ENCODE measurements at places on chromosomes 2 and 18.

- DNase-seq = no peak
These were observed 10.4 kb upstream of the UBE2F start for GRCh38 chr2:237956402-237956736.

- DNase-seq = no peak
These were observed 238.8 kb downstream of the SLC8A1 start for GRCh38 chr2:40213071-40213470.

- DNase-seq = no peak
These were observed 17.1 kb downstream of the TMEM185B start for GRCh38 chr2:120206022-120206581.

DNA sequence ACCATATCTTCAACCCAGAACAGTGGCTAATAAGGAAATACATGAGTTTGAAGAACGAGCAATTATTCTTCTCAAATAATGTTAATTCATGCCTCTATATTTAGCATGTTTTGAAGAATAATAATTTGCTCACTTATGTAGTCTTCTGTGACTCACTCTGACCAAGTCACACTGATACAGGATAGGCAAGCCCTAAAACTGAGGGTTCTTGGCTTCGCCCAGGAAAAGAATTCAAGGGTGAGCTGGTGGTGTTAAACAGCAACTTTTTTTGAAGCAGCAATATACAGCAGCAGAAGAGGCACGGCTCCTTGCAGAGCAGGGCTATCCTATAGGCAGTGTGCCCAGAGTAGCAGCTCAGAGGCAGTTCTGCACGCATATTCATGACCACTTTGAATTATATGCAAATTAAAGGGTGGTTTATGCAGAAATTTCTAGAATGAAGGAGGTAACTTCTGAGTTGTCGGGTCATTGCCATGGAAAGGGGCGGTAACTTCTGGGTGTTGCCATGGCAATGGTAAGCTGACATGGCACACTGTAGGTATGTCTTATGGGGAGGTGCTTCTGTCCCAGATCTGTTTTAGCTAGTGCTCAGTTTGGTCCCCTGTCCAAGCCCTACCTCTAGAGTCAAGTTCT is 200.6 kb downstream of the RND3 start:
- DNase-seq = no peak

GRCh38 chr2:147150241-147150635 is 694.6 kb upstream of the ACVR2A start:
- no peak for DNase-seq

All from substantia nigra (tissue), 51 donors.